IMR-90 (cell line): ENCODE measurements at places on chromosomes 12 and 14. TPM values are rescaled to one million over a fixed set of nuclear protein-coding genes. Genes with fewer than 3 reads are reported as not detected.

Gene CDCA3
- 23.5 and 30.3 TPM in 2 replicates for total RNA-seq

Gene INSM2
- total RNA-seq = not detected in 2 replicates

Gene MANSC4
- not detected in 2 replicates for total RNA-seq

Gene TAS2R9
- under 0.01 TPM in 1 of 2 replicates, not detected in the other for total RNA-seq

- DNase-seq = no peak
Observed at GRCh38 chr12:33514893-33515292, 75.3 kb upstream of the SYT10 start.

GRCh38 chr14:91065266-91065665 is 4.8 kb upstream of the RPS6KA5 start:
- DNase-seq = no peak

- no peak for DNase-seq
Observed at GRCh38 chr14:69573831-69574262, 824 bp downstream of the CCDC177 start.

DNA sequence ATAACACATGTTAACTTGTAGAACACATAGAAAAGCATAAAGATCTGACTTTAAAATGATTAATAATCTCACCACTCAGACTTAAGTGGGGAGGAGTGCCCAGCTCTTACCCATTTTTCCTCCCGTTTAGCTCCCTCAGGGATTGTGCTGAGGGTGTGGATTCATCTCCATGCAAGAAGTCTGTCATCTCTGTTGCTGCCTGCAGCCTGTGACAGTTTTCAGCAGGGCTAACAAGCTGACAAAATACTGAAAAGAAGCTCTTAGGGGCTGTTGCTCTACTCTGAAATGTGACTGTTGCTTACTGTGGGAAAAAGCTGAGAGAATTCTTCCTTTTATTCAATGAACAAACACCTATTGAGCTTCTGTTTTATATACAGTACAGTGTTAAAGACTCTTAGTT is 216.2 kb downstream of the CPNE8 start:
- no peak for DNase-seq

GRCh38 chr12:116222358-116222757 is 55.1 kb downstream of the MED13L start:
- peak; percentile 94 for DNase-seq

DNA sequence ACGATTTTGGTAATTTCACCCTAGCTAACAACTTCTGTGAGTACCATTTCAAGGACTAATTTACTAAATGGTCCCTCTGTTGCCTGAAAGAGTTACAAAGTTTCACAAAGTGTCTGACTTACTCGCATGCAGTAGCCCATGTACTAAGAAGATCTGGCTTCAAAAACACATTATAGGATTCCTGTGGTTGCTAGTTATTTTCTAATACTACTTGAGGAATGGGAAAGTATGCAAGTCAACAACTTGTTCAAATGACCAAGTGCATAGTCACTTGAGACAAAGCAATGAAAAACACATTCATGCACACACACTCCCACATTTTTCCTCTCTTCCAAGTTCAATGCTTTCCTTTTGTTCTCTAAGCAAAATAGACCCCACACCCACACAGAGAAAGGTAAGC is 219.7 kb upstream of the TMPO start:
- DNase-seq = no peak

DNA sequence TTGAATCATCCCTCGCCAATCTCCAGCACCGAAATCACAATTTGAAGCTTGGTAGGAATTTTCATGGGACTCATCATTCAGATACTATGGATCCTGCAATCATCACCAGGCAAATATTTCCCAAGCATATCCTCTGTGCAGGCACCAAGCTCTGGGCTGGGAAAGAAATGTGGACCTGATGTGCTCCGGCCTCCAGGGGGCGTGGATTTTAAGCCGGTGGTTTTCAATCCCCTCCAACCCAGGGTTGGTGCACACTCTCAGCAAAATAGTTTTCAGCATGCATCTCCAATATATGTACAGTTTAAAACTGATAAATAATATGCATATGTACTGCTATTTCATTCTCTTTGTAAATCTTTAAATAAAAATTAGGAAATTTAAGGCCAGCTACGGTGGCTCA is 98.9 kb downstream of the RBM19 start:
- DNase-seq = peak; percentile 33

GRCh38 chr14:95346266-95346665 is 26.6 kb upstream of the CLMN start:
- DNase-seq = no peak

- peak; percentile 88 for DNase-seq
Observed at GRCh38 chr12:106369624-106370346, 12.2 kb downstream of the POLR3B start.

DNA sequence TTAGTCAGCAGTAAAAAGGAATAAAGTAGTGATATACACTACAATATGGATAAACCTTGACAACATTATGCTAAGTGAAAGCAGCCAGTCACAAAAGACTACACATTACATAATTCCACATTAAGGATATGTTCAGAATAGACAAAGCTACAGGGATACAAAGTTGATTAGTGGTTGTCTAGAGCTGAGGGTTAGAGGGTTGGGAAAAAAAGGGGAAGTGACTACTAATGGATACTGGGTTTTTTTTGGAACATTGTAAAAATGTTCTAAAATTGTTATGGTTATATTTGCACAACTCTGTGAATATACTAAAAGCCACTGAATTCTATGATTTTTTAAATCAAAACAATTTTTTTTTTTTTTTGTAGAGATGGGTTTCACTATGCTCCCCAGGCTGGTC is 4.8 kb upstream of the NGDN start:
- no peak for DNase-seq
